ENCODE measurements at places on chromosomes 7 and 10. TPM values are rescaled to one million over a fixed set of nuclear protein-coding genes. Genes with fewer than 3 reads are reported as not detected.
A peak's percentile ranks its signal among the peaks of the same experiment; 100 is the strongest.

GRCh38 chr7:10239695-10240345, 733.9 kb upstream of the PHF14 start:
- ATAC-seq: no peak

DNA sequence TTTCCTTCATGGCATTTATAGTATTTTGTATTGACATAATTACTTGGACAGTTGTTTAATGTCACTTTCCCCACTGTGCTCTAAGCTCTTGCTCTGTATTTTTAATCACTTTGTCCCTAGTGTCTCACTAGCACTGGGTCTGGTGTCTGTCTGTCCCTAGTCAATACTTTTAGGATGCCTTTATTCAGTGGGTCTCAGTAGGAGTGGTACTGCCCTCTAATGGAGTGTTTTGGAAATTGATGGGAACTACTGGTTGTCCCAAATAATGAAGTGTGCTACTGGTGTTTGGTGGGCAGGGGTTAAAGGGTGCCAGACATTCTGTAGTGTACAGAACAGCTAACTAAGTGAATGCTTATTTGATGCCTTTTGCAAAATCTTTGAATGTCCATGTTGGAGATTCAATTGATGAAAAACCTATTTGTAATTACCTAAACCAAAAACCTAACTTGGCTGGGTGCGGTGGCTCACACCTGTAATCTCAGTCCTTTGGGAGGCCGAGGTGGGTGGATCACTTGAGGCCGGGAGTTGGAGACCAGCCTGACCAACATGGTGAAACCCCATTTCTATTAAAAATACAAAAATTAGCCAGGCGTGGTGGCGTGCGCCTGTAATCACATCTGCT, 33.3 kb downstream of the CDK14 start:
- peak; percentile 64 for ATAC-seq

- ATAC-seq: no peak
Measured at GRCh38 chr7:27802999-27803398, 63.0 kb downstream of the TAX1BP1 start.

GRCh38 chr10:63866747-63867140, 345.5 kb downstream of the REEP3 start:
- no peak for ATAC-seq

GRCh38 chr7:115869190-115869589, 161.4 kb downstream of the TFEC start:
- no peak for ATAC-seq

GRCh38 chr7:100963874-100964273, 5.5 kb upstream of the MUC12 start:
- no peak for ATAC-seq

DNA sequence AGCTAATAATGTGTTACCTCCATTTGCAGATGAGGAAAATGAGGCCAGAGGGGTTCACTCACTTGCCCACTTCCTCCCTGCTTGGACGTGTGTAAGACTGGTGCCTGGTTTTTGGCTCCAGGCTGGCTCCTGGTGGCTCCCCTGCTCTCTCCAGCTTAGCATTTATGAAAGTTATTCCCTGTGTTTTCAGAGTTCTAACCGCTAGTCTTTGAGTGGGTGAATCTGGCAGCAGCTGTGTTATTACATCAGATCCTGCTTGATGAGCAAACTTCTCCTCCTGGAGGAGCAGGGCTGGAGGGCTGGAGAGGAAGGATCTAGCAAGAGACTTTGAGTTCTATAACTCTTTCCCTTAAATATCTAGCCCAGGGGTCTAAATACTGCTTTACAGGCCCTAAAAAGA, 80.9 kb upstream of the AGBL3 start:
- peak; percentile 14 for ATAC-seq

DNA sequence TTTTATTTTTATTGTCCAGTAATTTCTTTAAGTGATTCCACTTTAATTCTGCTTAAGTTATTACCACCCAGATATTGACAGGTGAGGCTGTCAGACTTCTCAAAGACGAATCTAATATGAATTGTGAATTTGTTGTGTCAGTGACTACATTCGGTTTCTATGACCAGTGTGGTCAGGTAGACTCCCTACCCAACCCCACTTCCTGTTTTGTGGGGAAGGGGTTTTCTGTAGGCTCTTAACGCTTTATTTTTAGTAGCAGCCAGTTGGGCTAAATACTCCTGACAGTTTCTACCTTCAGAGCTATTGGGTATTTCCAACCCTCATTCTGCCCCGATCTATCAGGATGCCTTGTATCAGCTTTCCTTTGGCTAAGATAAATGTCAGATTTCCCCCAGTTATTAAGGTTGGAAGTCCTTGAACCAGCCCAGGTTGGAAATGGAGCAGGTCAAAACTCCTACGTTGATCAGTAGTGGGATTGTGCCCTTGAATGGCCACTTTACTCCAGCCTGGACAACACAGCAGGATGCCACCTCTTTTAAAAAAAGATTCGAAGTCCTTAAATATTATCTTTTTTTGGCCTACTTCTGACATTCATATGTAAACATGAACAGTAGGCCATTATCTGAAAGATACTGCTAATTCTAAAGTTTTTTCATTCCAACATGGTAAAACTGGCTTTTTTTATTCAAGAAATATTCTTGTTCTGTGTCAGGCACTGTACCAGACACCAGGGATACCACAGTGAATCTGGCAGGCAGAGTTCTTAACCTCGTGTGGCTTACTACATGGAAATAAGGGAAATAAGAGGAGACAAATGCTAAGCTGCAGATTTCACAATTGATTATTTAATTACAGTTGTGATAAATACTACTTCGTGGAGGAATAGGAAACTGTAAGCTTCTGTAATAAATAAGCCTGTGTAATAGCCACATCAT, 133.3 kb upstream of the SAMD8 start:
- no peak for ATAC-seq

DNA sequence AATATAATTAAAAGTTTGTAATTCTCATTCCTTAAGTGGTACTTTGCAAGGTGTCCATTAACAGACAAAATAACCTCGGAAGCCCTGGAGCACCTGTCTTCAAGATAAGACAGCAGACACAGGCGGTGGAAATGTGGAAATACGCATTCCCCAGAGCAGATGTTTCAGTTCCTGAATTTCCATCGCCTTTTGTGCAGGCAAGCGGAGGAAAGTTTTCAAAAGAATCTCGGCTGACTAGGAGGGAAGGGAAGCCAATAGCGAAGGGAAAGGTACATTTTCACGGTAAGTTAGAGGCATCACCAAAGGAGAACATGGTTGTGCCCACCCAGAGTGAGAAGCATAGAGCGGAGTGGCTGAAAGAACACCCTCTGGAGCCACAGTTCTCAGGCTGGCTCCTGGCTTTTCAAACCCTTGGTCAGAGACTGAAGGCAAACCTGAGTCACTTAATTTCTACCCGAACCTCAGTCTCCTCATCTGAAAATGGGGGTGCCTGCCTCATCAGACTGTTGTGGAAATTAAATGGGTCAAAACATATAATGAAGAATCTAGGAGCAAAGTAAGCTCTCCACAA, 13.6 kb downstream of the CPA1 start:
- no peak for ATAC-seq

GRCh38 chr7:31017032-31017675, 35.0 kb upstream of the ADCYAP1R1 start:
- no peak for ATAC-seq

- no peak for ATAC-seq
Measured at GRCh38 chr7:107551936-107552335, 11.8 kb downstream of the COG5 start.

- ATAC-seq: peak; percentile 36
Measured at GRCh38 chr10:13587391-13587790, 626 bp downstream of the PRPF18 start.

DNA sequence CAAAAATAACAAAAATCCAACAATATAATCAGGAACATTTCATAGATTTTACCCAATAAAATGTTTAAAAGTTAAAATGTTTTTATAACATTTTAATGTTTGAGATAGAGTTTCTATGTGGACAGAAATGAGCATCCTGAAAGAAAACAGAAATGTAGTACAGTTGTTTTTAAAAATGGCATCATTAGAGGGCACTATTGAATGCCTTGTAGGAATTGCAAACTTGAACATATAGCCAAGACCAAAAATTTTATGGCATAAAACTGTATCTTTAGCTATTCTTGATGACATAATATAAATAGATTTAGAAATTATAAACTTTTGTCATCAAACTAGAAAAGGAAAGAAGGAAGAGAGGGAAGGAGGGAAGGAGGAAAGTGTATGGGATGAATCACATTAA, 1372.7 kb downstream of the GATA3 start:
- ATAC-seq: no peak

GRCh38 chr10:58641095-58641531, 128.4 kb downstream of the BICC1 start:
- ATAC-seq: no peak

GRCh38 chr7:33554046-33554445, 351.3 kb upstream of the BMPER start:
- ATAC-seq: no peak

DNA sequence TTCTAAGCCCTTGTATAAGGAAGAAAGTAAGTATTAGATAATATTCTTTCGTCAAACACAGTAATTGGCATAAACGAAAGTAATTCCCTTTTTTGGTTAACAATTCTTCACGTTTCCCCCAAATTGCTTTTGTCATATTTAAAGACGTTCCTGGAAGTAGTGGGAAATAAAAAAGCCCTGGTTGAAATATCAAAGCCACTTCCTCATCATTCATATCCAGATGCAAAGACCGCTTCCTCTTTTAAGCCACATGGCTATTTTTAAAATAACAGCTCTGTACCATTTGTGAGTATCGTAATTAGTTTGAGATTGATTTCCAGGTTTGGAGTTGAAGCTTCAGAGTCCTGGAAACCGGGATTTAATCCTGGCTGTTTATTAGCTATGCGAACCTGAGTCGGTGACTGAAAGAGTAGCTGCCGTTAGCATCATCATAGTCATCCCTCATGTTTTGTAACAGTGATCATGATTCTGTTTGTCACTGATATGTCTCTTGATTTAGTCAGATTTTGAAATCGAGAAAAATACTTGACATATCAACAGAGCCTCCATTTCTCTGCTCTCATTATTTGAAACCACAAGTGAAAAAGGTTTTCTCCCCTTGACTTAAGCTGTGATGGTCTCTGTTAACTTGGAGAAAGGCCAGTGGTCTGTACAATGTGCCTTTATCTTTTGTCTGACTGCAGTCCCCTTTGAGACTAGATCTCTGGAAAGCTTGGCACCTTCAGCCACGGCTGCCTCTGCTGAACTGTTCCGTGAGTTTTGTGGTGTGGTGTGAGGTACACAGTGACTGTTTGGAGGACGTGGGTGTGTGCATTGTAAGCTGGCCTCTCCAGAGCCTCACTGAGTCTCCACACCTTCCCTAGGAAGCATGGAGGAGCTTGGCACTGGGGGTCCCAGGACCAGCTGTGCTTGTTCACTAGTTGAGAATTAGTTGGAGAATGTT, 18.1 kb downstream of the OPTN start:
- ATAC-seq: no peak

GRCh38 chr10:34320265-34320664, 494.8 kb downstream of the PARD3 start:
- ATAC-seq: no peak

- ATAC-seq: no peak
Measured at GRCh38 chr10:119535837-119536507, 6.5 kb downstream of the RGS10 start.

GRCh38 chr10:101905251-101905650, 61.7 kb upstream of the KCNIP2 start:
- ATAC-seq: no peak

DNA sequence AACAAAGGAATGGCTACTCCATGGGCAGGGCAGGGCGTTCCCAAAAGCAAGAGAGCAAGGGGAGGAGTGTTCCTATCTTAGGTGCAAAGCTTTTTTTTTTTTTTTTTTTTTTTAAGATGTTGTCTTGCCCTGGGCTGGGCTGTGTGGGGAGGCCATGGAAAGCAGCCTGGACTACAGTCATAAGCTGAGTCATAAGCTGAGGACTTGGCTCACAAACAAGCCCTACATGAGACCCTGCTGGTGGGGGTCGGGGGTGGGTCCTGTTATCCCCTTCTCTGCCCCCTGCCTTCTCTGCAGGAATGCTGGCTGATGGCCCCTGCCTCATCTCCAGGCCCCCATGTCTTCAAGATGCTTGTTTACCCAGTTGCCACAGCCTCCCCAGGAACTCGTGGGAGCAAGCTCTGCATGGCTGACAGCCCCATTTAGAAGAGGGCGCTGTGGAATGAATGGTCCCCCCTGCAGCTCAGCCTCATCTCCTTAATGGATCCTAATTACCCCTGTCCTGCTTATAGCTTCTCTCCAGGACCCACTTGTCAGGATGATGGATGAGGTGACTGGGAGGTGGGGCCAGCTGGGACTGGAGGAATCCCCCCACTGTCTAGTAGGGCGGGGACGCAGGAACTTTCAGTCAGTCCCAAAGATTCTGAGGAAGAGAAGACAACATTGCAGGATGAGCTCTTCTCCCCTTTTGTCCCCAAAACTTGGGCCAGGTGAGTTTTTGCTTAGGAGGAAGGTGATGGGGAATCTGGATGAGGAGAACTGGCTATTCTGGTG, 340.8 kb upstream of the PODXL start:
- no peak for ATAC-seq

GRCh38 chr10:132099389-132100090, 33.8 kb downstream of the JAKMIP3 start:
- ATAC-seq: no peak

- no peak for ATAC-seq
Measured at GRCh38 chr10:21524131-21524525, 1.4 kb downstream of the SKIDA1 start.

- no peak for ATAC-seq
Measured at GRCh38 chr7:7173956-7174632, 8.2 kb upstream of the C1GALT1 start.

The SH2D4B gene
- total RNA-seq: 0.04 TPM

The LIPJ gene
- 0.12 TPM for total RNA-seq

The ZC3HAV1L gene
- 6.3 TPM for total RNA-seq

The LHFPL3 gene
- total RNA-seq: not detected

The BLNK gene
- 51.3 TPM for total RNA-seq

The DOCK1 gene
- 37.6 TPM for total RNA-seq

The HPSE2 gene
- total RNA-seq: 0.20 TPM

The OR2A42 gene
- not detected for total RNA-seq

The ZNF775 gene
- 1.3 TPM for total RNA-seq

The GHRHR gene
- total RNA-seq: not detected

The LMOD2 gene
- not detected for total RNA-seq

The TRDMT1 gene
- total RNA-seq: 3.2 TPM

The PLPP4 gene
- not detected for total RNA-seq

The LBX1 gene
- not detected for total RNA-seq
